ENCODE measurements at places on chromosomes 6 and 20.

DNA sequence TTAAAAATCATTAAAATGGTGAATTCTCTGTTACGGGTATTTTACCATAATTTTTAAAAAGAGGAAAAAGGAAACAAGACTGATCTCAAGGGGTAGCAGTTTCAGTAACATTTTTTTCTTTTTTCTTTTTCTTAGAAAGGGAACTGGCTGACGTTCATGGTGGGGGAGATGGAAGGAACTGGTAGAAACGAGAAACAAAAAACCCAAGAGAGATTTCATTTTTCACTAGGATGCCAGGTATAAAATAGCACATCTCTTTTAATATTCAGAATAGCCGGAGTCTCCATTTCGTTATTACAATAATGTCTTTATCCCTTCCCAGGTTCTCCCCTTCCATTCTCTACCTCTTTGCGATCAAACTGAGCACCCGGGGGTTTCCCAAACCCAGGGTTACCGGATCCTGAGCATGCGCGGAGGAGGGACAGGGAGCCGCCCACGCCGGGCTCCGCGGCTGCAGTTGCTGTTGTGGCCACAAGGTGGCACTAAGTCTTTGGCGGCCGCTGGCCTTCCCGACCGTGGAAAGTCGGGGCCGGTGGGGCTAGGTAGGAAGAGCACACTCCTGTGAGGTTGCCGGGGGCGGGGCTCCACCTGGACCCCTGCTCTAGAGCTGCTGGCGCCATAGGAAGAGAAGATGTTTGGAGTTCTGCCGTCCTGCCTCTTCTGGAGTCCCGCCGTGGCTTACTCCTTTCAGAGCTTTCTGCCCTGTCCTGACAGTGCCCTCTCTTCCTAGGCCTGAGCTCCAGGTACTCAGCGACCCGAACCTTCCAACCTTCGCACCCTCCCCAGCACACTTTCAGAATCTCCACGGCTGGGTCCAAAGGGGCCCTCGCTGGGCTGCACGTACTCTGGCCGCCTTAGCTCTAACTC lies 146.8 kb downstream of the SH3BGRL2 start:
- H3K27ac ChIP-seq = no peak overlapping the region
- H3K36me3 ChIP-seq = no peaks in the 10 kb centered on the region
- H3K4me3 ChIP-seq = peak overlapping the region; percentile 64

DNA sequence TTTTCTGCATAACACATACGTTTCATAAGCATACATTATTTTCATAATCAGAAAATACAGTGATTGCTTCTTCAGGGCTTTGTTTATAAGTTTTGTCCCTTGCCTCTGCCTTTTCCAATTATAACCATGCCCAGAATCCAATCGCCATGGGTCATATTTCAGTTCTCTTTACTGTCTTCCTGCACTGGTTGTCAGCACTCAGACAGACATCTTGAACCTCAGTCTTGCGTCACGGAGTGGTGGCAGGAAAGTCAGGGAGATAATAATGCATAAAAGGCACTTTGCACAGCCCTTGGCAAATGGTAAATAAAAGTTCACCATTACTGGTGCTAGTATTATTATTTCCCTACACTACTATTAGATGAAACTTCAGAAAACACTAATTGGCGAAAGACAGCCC lies 7.2 kb downstream of the KIF16B start:
- H3K27ac ChIP-seq = no peak overlapping the region
- H3K4me3 ChIP-seq = no peak overlapping the region
- H3K4me1 ChIP-seq = no peaks in the 10 kb centered on the region
- no peaks in the 10 kb centered on the region for H3K27me3 ChIP-seq

DNA sequence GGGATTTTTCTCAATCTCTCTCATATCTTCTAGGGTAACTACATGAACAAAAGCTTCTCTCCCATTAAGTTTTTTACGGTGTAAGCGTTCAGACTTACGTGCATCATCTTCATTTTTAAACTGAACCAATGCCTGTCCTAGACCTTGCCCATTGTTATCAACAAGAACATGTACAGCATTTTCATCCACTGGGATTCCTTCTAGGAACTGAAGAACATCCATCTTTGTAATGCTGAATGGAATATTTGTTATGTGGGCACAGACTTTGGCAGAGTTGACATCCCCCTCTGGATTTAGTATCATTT lies 11.3 kb downstream of the CPNE1 start:
- H3K4me1 ChIP-seq = peaks cover 33% of the 10 kb centered on the region
- H3K4me3 ChIP-seq = no peak overlapping the region
- H3K36me3 ChIP-seq = peaks cover 34% of the 10 kb centered on the region
- H3K27ac ChIP-seq = no peak overlapping the region
- H3K27me3 ChIP-seq = no peaks in the 10 kb centered on the region

- H3K4me1 ChIP-seq = peaks cover 34% of the 10 kb centered on the region
- DNase-seq = no peak
- H3K4me3 ChIP-seq = peak overlapping the region; percentile 71
- no peaks in the 10 kb centered on the region for H3K36me3 ChIP-seq
- H3K27me3 ChIP-seq = no peaks in the 10 kb centered on the region
Observed at GRCh38 chr6:39114388-39114703, 640 bp downstream of the SAYSD1 start.

DNA sequence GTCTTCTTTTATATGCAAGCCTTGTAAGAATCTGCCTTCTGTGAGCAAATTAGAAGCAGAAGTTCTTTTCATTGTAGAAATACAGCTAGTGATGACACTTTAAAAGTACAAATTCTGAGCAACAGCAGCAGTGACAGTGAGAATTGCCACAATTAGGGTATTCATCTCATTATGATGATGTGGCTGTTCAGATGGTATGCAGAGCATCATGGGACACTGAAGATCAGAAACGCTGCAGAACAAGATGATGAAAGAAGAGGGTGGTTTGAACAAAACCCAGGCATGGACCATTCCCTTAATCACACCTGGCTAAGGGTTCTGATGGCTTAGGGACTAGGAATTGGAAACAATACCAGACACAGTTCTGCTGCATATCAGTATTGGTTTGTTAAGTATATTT lies 312.7 kb upstream of the TBX18 start:
- no peaks in the 10 kb centered on the region for H3K4me1 ChIP-seq
- no peaks in the 10 kb centered on the region for H3K36me3 ChIP-seq
- no peak overlapping the region for H3K4me3 ChIP-seq
- H3K27me3 ChIP-seq = no peaks in the 10 kb centered on the region

DNA sequence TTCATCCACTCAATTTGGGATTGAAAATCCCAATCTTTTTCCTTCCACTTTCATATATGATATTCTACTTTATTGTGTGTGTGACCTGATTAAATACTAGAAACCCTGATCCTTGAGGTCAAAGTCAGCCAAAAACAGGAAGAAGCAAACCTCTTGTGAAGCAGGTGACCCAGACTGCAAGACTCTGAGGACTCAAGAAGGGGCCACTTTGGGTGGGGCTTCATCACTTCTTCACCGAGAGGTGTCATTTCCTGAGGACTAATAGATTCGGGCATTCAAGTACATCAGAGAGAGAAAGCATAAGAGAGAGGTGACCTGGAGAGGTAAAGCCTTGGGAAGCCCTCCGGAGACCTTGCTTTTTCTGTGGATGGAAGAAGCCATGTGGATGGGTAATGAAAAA lies 129.0 kb downstream of the CFAP61 start:
- no peaks in the 10 kb centered on the region for H3K4me1 ChIP-seq
- no peaks in the 10 kb centered on the region for H3K27me3 ChIP-seq
- no peak overlapping the region for H3K4me3 ChIP-seq
- no peaks in the 10 kb centered on the region for H3K36me3 ChIP-seq
- no peak overlapping the region for H3K27ac ChIP-seq

- no peaks in the 10 kb centered on the region for H3K4me1 ChIP-seq
- H3K36me3 ChIP-seq = no peaks in the 10 kb centered on the region
- DNase-seq = no peak
- H3K27me3 ChIP-seq = no peaks in the 10 kb centered on the region
Observed at GRCh38 chr6:16496210-16496609, 257.8 kb downstream of the GMPR start.

- H3K27ac ChIP-seq = no peak overlapping the region
- no peaks in the 10 kb centered on the region for H3K27me3 ChIP-seq
- H3K4me1 ChIP-seq = peaks cover 25% of the 10 kb centered on the region
- H3K36me3 ChIP-seq = no peaks in the 10 kb centered on the region
- DNase-seq = peak; percentile 14
Observed at GRCh38 chr6:141484711-141485110, 648.0 kb upstream of the GJE1 start.

GRCh38 chr6:135434991-135435390 lies 62.5 kb downstream of the AHI1 start:
- H3K36me3 ChIP-seq = no peaks in the 10 kb centered on the region
- H3K27ac ChIP-seq = no peak overlapping the region
- H3K4me3 ChIP-seq = no peak overlapping the region
- peaks cover 9% of the 10 kb centered on the region for H3K4me1 ChIP-seq
- DNase-seq = no peak

DNA sequence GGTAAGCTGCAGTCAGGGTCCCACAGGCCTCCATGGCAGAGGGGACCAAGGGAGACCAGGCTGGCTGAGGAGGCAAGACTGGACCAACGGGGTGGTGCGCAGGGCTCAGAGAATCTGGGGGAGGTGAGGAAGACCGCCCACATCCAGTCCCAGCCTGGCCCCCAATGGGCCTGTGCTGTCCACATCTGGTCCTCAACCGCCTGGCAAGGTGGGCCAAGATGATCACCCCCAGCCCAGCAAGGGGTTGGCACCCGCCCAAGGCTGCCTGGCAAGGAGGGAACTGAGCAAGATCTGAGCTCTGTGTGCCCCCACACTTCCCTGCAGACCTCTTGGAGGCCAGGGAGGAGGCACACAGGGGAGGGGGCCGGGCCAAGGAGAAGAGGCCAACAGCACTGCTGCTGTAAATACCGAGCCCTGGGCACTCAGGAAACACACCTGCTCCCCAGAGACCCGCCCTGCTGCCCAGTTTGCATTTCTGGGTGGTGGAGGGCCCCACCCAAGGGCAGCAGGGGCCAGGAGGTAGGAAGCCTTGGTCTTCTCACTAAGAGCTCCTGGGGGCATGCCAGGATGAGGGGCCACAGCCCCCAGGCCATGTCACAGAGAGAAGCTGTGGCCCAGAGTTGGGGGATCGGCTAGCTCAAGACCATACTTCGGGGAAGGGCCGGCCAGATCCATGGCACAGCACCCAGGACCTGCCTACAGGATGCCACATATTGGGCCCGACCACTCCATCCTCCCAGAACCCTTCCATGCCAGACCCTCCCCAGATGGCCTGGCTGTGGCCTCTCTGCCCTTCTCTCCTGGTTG lies 109.6 kb downstream of the ASXL1 start:
- H3K4me3 ChIP-seq = no peak overlapping the region
- no peaks in the 10 kb centered on the region for H3K4me1 ChIP-seq
- H3K36me3 ChIP-seq = peaks cover 9% of the 10 kb centered on the region
- no peak overlapping the region for H3K27ac ChIP-seq

GRCh38 chr6:74676906-74677305 lies 528.9 kb downstream of the COL12A1 start:
- H3K4me3 ChIP-seq = no peak overlapping the region
- no peak overlapping the region for H3K27ac ChIP-seq
- H3K4me1 ChIP-seq = no peaks in the 10 kb centered on the region
- DNase-seq = no peak
- no peaks in the 10 kb centered on the region for H3K27me3 ChIP-seq
- no peaks in the 10 kb centered on the region for H3K36me3 ChIP-seq

DNA sequence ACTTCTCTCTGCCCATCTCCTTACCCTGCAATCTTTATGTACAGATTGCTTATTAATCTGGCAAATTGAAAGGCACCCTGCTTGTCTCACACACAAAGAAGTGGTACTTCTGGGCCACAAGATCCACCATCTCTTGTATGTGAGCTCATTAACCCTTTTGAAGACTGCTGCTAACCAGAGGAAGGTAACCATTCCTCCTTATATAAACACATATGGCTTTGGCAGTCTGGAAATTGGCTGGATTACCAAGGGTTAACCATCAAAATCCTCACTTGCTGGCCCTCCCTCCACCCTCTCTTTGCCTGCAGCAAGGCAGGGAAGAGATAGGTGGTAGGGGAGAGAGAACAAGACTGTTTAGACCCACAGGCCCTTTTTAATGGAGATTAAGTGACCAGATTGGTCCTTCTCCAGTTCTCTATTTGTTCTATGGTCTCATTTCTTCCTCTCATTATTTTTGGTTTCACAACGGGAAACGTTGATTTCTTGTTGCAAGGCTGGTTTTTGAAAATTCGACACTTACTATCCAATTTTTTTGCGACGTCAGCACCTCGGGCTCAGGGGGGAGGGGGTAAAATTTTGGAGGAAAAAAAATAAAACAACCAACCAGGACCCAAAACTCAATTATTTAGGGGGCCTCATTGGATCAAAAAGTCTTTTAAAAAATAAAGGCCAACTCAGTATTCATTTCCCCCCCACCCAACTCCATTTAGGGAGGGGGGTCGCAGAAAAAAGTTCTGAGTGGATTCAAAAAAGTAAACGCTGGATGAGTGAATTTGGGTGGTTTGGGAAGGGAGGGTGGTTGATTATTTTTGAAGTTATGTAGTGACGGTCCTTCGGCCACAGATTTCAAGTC lies 859 bp downstream of the PPP1R10 start:
- peak overlapping the region; percentile 93 for H3K4me3 ChIP-seq
- peaks cover 39% of the 10 kb centered on the region for H3K36me3 ChIP-seq
- no peaks in the 10 kb centered on the region for H3K27me3 ChIP-seq
- peak; percentile 69 for DNase-seq
- peaks cover 51% of the 10 kb centered on the region for H3K4me1 ChIP-seq

GRCh38 chr20:24795436-24795835 lies 153.6 kb upstream of the CST7 start:
- H3K4me1 ChIP-seq = no peaks in the 10 kb centered on the region
- no peak for DNase-seq
- no peak overlapping the region for H3K27ac ChIP-seq

DNA sequence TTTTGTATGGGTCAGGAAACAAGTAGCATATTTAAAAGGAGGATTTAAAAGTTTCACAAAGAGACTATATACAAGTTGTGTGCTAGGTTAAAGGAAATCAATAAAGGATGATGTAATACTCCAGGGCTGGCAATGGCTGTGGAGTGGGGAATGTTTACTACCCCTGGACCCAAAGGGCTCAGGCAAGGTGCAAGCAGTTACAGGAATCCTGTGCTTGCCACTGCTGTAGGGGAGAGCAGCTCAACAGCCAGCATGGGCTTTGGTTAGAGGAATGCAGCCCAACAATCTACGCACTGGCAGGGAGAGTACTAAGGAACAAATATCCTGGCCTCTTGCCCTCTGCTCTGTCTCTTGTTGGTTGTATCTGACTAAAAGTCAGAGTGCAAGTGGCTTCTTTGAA lies 1642.2 kb downstream of the KHDRBS2 start:
- no peak overlapping the region for H3K4me3 ChIP-seq
- H3K36me3 ChIP-seq = no peaks in the 10 kb centered on the region
- no peak for DNase-seq

- H3K4me1 ChIP-seq = no peaks in the 10 kb centered on the region
- no peak for DNase-seq
- H3K27me3 ChIP-seq = no peaks in the 10 kb centered on the region
- no peaks in the 10 kb centered on the region for H3K36me3 ChIP-seq
- H3K4me3 ChIP-seq = no peak overlapping the region
Observed at GRCh38 chr6:92485487-92485886, 933.9 kb downstream of the EPHA7 start.

- H3K4me3 ChIP-seq = no peak overlapping the region
- H3K27ac ChIP-seq = no peak overlapping the region
- no peaks in the 10 kb centered on the region for H3K4me1 ChIP-seq
- H3K36me3 ChIP-seq = no peaks in the 10 kb centered on the region
- H3K27me3 ChIP-seq = no peaks in the 10 kb centered on the region
Observed at GRCh38 chr20:40643891-40644290, 45.1 kb downstream of the MAFB start.

Data from CD8-positive, alpha-beta memory T cell (primary cell).